ENCODE measurements at places on chromosomes 7 and 10.

DNA sequence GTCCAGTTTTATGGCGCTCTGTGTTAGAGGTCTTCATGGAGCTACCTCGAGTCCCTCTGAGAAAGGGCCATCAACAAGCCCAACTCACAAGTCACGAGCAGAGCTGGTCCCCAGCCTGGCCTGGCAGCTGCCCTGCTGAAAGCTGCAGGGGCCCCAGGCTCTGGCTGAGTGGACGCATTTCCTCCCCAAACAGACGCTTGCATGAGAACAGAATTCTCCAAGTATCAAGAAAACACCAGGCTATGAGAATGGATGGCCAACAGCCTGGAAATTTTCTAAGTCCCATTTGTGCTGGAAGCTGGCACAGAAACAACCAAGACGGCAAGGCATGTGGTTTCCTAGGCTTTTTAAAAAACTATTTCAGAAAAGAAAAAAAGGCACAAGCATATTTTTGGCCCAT, 114.8 kb downstream of the FAM53B start:
- DNase-seq = no peak

- DNase-seq = no peak
Observed at GRCh38 chr7:147060070-147060469, 943.5 kb downstream of the CNTNAP2 start.

GRCh38 chr7:117118579-117119180, 165.4 kb downstream of the ST7 start:
- DNase-seq = no peak

- DNase-seq = no peak
Observed at GRCh38 chr10:49616421-49617101, 2.7 kb downstream of the CHAT start.

- DNase-seq = no peak
Observed at GRCh38 chr7:41238851-41239331, 464.0 kb downstream of the INHBA start.

- DNase-seq = no peak
Observed at GRCh38 chr7:148570510-148570909, 20.1 kb upstream of the C7orf33 start.

DNA sequence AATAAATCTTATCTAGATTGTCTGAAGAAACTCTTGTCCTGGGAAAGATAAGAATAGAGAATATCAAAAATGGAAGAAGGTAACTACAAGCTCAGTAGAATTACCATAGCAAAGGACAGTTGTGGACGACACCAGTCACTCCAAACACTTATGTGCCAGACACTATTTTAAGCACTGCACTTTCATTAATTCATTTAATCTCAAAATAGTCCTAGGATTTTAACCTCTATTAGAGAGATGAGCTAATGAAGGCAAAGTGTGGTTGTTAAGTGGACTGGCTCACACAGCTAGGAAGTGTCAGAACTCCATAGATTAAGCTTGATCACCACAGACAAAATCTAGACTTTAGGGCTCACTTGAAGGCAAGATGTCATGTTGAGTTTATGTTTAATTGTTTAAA, 168.9 kb downstream of the CDC14C start:
- DNase-seq = no peak

- no peak for DNase-seq
Observed at GRCh38 chr10:124701435-124701834, 42.7 kb downstream of the FAM53B start.

DNA sequence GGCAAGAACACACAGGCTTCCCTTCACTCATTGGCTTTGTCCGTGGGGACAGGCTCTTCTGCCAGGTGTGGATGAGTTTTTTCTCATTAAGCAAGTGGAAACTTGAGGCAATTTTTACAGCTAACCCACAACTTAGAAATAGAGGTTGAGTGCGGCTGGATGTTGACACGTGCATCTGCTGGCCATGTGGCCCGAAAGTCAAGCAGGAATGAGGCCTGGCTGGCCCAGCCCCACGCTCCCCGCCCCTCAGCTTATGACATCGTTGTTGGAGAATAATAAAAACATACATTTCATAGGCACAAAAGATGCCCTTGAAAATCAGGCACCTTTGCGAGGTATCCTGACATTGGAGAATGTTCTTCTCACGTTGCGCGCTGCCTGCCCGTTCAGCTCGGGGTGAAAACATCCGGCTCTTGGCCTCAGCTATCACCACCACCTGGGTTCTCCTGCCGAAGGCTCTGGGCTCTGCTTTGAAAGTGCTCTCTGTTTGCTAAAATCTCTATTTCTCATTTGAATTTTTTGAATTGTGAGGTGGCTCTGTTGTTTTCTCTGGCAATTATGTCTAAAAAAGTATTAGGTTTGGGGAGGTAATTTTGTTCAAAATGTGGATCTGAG, 310.7 kb downstream of the WDR37 start:
- DNase-seq = no peak
